ENCODE measurements at places on chromosomes 4 and X.

GRCh38 chrX:41512394-41512793, 65.3 kb downstream of the NYX start:
- DNase-seq, result no peak

DNA sequence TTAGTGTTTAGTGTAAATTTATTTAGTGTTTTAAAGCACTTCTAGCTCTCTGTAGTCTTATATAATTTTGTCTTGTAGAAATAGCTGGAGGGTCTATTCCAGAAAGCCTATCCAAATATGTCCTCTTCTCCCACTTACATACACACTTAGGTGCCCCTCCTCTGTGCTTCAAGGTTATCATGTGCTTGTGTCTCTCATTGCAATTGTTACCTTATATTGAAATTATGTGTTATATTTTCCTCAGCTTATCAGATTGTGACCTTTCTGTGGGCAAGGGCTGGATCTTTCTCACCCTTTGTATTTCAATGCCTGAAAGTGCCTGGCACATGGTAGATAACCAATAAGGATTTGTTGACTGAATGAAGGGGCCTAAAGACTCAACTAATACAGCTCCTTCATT, 18.4 kb downstream of the WDR44 start:
- DNase-seq, result no peak

- DNase-seq, result no peak
Observed at GRCh38 chr4:182644683-182645050, 272.5 kb downstream of the DCTD start.

GRCh38 chr4:30950737-30951136, 230.6 kb downstream of the PCDH7 start:
- no peak for DNase-seq

DNA sequence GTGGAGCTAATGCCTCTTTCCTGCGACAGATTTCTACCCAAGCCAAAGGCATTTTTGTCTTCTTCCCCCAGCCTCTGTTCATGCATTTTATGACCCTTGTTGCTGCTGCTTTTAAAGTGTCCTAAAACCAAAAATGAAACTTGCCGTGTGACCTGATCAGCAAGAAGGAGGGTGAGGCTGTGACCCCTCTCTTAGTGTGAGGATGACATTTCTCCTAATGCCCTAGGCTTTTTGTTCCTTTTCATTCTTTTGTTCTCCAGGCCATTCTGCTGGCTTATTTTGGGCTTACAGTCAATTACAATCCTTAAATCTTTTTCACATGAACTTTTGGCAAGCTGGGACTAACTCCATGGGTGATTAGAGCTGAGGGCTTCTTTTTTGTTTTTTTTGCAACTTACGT, 34.4 kb downstream of the PTTG2 start:
- no peak for DNase-seq

DNA sequence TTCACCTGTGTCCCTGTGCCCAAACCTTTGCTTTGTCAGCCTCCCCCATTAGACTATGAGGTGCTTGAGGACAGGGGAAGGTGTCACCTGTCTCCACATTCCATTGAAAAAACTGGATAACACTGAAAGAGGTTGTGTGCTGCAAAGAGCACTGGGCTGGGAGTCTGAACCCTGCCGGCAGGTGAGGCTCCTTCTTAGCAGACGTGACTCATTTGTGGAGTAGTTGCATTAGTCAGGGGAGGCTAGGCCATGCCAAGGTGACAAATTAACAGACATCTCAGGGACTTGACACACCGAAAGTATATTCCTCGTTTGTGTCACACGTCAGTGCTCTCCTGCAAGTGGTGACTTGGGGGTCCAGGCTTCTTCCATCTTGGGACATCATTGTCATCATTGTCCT, 95.9 kb upstream of the STX18 start:
- no peak for DNase-seq

GRCh38 chr4:165986956-165987698, 114.1 kb downstream of the TLL1 start:
- DNase-seq, result no peak

GRCh38 chr4:145404761-145405160, 76.9 kb upstream of the SMAD1 start:
- no peak for DNase-seq

GRCh38 chrX:148871422-148872160, 371.2 kb downstream of the AFF2 start:
- DNase-seq, result no peak

- no peak for DNase-seq
Observed at GRCh38 chrX:13162772-13163410, 118.5 kb upstream of the FAM9C start.

GRCh38 chr4:165663411-165663810, 209.6 kb upstream of the TLL1 start:
- no peak for DNase-seq

GRCh38 chr4:68079928-68080327, 49.7 kb downstream of the TMPRSS11F start:
- no peak for DNase-seq

- no peak for DNase-seq
Observed at GRCh38 chr4:184617600-184618196, 31.5 kb downstream of the CASP3 start.

- no peak for DNase-seq
Observed at GRCh38 chr4:17654701-17655100, 40.3 kb downstream of the MED28 start.

DNA sequence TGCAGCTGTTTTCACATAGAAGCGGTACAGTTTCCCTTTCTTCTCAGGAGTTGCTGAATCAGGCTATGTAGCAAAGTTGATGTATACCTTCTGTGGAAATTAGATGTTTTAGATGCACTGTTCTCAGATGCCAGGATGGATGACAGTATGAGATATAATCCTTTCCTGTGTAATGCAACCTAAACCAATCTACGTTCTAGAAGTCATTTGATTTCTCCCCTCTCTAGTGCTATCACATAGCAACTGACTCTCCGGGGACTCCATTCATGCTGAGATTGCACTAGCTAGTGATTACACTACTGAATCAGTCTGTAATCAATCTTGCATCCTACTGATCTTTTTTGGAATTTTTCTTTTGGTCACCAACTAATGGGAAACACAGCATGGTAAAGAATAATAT, 1881.7 kb downstream of the PCDH7 start:
- DNase-seq, result no peak

GRCh38 chr4:109049926-109050325, 252.5 kb downstream of the COL25A1 start:
- DNase-seq, result no peak

DNA sequence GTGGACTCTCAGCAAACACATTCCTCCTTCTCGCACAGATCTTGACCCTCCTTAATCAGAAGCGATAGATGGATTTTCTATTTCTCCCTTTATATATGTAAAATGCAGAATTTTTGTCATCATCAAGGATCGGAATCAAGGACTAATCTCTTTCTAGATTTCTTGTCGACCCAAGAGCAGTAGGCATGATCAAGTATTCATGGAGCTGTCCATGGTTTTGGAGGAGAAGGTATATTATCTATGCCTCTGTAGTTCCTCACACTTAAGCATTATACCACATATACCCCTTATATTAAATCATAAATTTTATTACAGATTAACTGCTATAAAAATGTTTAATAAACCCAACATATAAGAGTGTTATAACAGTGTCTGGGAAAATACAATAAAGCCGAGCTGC, 886.8 kb downstream of the NLGN4X start:
- DNase-seq, result no peak

DNA sequence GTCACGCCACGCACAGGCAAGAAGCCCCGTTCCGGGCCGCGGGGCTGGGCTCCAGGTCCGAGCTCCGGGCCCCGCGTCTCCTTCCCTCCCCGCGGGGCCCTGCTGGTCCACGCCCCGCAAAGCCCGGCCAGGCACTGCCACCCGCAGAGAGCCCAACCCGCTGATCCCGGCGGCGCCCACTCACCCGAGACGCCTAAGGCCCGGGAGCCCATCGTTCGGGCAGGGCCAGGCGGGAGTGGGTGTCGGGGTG, 870 bp downstream of the PDZD4 start:
- DNase-seq, result peak; percentile 4

GRCh38 chr4:75673027-75673958, at the start of gene G3BP2:
TSS of gene G3BP2 (minus strand) at chr4:75673411. CDS start at chr4:75662025, 11,386 bp downstream.
- peak; percentile 97 for DNase-seq

DNA sequence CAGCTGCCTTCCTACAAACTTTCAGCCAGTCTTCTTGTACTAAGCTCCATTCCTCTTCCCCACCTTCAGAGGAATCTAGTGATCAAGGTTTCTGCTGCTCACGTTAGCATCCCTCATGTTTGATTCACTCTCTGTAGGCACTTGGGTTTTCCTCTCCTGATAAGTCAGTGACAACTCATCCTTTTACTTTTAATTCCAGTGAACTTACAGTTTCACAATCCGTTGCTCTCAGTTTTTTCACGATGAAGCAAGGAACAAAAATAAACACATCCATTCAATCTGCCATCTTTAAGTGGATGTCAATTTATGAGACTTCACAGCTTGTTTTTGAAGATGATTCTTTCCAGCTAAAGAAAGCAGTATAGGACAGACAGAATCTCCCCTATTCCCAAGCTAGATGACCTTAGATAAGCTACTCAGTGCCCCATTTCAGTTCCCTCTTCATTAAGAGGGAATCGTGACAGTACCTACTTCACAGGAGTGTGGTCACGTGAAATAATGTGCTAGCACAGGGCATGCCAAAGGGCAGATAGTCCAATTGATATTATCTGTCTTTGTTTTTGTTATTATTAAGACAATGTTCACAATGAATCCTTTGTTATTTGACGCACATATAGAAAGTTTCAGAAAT, 234.3 kb downstream of the PALLD start:
- no peak for DNase-seq

DNA sequence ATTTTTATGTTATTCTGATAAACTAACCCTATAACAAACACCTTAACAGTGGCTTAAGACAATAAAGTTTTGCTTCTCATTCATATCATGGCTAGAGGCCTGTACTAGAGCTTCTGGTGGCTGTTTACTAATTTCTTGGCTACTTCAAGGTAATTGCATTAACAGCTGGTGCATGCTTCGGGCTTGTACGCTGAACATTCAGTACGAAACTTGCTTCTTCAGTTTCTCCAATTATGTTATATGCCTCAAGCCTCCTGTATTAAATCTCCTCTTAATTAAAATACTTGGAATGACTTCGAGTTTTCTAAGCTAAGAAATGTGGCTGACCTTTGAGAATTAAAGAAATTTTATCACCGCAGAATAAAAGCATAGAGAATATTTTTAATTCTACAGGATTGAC, 138.9 kb upstream of the TRAM1L1 start:
- DNase-seq, result no peak
